ENCODE measurements at places on chromosomes 4 and X.
A peak's percentile ranks its signal among the peaks of the same experiment; 100 is the strongest.

GRCh38 chrX:32489125-32489524 is 722.2 kb downstream of the DMD start:
- no peaks in the 10 kb centered on the region for H3K4me1 ChIP-seq
- no peak overlapping the region for H3K4me3 ChIP-seq
- H3K27me3 ChIP-seq, result no peaks in the 10 kb centered on the region
- H3K27ac ChIP-seq, result no peak overlapping the region

DNA sequence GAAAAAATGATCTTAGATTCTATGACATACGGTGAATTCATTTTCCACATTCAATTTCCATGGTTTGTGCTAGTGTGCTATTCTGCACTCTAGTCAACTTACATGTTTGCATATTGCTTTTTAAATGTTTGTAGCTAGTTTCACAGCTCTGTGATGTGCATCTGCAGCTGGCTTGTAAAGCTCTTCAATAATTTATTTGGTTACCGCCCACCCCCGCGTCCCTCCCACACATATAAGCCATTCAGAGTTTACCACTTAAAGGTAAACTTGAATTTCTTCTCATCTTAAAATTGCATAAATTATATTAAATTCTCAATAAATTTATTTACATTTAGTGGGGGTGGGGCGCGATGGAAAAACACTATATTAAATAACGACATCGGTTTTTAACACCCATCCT is 291 bp upstream of the NBDY start:
- no peaks in the 10 kb centered on the region for H3K36me3 ChIP-seq
- peak overlapping the region; percentile 79 for H3K4me3 ChIP-seq

GRCh38 chr4:118348886-118349285 is 3.9 kb downstream of the PRSS12 start:
- H3K27ac ChIP-seq, result no peak overlapping the region
- no peaks in the 10 kb centered on the region for H3K36me3 ChIP-seq
- DNase-seq, result no peak
- no peak overlapping the region for H3K4me3 ChIP-seq
- H3K4me1 ChIP-seq, result peaks cover 19% of the 10 kb centered on the region

DNA sequence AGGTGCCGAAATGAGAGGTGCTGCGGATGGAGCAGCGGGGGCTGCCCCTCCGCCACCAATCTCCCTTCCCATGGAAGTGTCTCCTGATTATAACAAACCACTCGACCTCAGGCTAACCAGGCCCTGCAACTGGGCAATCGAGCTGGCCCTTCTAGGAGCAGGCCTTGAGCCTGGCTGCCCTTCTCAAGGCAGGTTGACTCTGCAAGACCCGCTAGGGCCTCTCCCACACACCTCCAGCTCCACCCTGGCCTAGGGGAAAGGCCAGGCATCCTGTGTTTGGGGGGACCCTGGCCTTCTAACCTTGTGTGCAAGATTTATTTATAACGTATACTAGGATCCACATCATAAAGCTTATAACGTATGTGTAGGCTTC is 3.7 kb upstream of the BCOR start:
- peaks cover 16% of the 10 kb centered on the region for H3K4me1 ChIP-seq
- no peaks in the 10 kb centered on the region for H3K27me3 ChIP-seq
- no peak for DNase-seq
- no peaks in the 10 kb centered on the region for H3K36me3 ChIP-seq
- peak overlapping the region; percentile 91 for H3K27ac ChIP-seq

DNA sequence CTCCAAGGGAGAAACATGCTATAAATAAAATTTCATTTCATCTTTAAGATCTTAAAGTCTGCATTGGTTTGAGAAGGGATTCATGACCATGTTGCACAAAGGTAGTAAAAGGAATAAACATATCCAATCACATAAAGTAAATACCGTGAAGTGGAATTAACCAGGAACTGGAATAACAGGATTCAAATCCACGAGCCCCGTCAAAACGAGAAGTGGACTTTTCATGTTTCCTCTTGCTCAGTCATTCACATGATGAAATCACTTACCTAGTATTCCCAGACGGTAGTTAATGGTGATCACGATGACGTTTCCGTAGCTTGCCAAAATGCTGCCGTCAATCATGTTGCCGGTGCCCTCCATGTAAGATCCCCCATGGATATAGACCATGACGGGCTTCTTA is 199.7 kb downstream of the NLGN4X start:
- no peak for DNase-seq
- no peaks in the 10 kb centered on the region for H3K27me3 ChIP-seq
- H3K36me3 ChIP-seq, result no peaks in the 10 kb centered on the region

- peak overlapping the region; percentile 89 for H3K27ac ChIP-seq
- H3K36me3 ChIP-seq, result no peaks in the 10 kb centered on the region
- peak overlapping the region; percentile 62 for H3K4me3 ChIP-seq
- peak; percentile 75 for DNase-seq
Observed at GRCh38 chr4:123555233-123555806, 158.7 kb downstream of the SPRY1 start.

DNA sequence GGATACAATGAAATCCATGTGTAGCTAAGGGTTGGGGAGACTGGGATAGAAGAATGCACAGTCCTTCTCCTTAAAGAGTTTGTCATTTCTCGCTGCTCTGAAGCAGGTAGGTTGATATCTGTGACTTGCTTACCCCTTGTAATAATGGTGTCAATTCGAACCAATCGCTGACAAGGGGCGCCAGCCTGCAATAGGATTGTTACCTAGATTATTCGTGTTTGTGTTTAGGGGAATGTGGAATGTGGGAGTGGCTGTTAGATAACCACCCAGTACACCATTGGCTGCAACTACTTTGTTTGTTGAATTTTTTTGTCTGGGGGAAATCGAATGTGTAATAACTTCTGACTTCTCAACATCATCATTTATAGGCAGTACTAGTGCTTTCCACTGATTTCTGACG is 141.6 kb downstream of the LARP7 start:
- DNase-seq, result no peak
- no peaks in the 10 kb centered on the region for H3K27me3 ChIP-seq
- no peaks in the 10 kb centered on the region for H3K4me1 ChIP-seq
- H3K36me3 ChIP-seq, result no peaks in the 10 kb centered on the region
- no peak overlapping the region for H3K4me3 ChIP-seq

GRCh38 chrX:105477351-105477750 is 256.9 kb upstream of the TEX13A start:
- no peak for DNase-seq
- H3K4me3 ChIP-seq, result no peak overlapping the region
- no peaks in the 10 kb centered on the region for H3K27me3 ChIP-seq
- no peak overlapping the region for H3K27ac ChIP-seq
- H3K36me3 ChIP-seq, result no peaks in the 10 kb centered on the region

- H3K27me3 ChIP-seq, result no peaks in the 10 kb centered on the region
- H3K4me3 ChIP-seq, result no peak overlapping the region
- H3K27ac ChIP-seq, result no peak overlapping the region
- DNase-seq, result no peak
Observed at GRCh38 chr4:122107680-122108079, 44.5 kb upstream of the BLTP1 start.

DNA sequence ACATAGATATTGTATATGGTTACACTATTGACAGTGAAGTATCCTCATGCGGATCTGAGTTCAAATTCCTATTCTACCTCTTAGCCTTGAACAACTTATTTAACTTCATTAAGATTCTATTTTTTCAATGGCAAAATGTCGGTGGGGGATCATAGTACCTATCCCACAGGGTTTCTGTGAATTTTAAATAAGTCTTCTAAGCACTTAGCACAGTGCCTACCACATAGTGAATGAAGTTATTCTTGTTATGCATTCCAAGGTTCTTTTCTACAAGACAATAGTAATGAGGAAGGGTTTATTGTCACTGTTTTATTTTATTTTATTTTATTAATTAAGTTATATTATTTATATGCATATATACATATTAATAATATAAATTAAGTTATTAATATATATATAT is 8.8 kb upstream of the ENAM start:
- no peaks in the 10 kb centered on the region for H3K4me1 ChIP-seq
- DNase-seq, result no peak
- H3K4me3 ChIP-seq, result no peak overlapping the region

DNA sequence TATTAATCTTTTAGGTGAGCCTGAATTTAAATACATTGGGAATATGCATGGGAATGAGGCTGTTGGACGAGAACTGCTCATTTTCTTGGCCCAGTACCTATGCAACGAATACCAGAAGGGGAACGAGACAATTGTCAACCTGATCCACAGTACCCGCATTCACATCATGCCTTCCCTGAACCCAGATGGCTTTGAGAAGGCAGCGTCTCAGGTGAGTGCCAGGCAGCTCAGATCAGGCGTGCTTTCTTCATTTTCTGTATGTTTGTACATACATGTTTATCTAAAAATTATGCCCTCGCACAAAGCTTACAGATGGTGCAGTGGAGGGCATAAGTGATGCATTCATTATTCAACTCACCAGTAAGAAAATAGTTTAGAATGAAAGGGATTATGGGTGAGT is 85.6 kb downstream of the CPE start:
- H3K27me3 ChIP-seq, result no peaks in the 10 kb centered on the region
- DNase-seq, result no peak
- peaks cover 17% of the 10 kb centered on the region for H3K4me1 ChIP-seq
- no peak overlapping the region for H3K27ac ChIP-seq
- peaks cover 5% of the 10 kb centered on the region for H3K36me3 ChIP-seq

- no peaks in the 10 kb centered on the region for H3K27me3 ChIP-seq
- H3K4me3 ChIP-seq, result no peak overlapping the region
- H3K27ac ChIP-seq, result no peak overlapping the region
- peaks cover 4% of the 10 kb centered on the region for H3K4me1 ChIP-seq
- DNase-seq, result no peak
Observed at GRCh38 chr4:152421576-152421975, 114.3 kb downstream of the FBXW7 start.

DNA sequence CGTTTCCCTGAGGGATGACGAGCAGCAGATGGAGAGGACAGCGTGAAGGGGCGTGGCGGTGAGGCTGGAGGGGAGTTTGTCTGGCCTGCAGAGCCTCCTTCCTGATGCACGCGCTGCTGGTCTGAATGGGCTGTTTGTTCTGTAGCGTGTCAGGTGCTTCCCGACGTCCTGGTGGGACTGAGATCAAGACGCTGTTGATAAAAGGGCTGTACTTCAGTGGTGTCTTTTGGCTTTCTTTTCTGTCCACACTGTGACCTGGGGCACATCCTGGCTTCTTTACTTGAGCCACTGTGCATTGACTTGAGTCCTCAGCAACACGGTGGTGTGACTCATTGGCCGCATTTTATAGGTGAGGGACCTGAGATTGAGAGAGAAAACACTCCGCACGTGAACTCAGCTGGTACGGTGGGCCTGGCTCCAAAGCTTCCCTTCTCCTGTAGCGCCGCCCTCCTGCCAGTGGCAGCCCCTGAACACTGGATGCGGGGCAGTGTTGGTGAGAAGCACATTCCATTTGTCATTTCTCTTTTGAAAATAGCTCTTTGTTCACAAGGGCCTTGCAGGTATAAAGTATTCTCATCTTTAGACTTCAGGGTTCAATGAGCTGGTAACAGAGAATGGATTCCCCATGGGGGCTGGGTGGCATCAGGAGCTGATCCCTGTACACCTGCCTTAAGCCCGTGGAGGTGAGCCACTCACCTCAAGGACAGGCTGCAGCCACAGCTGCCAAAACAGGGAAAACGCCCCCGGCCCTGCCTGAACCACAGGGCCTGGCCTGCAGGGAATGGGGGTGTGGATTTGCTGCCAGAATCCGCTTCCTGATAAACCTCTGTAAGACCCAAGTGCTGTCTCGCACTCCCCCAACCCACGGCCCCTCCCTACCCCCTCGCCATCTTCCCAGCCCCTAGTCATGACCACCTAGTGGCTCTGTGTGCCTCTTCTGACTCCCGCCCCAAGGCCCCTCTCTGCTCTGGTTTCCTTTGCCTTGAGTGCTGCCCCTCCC is 29.2 kb downstream of the NSG1 start:
- no peak for DNase-seq
- H3K27me3 ChIP-seq, result no peaks in the 10 kb centered on the region
- no peaks in the 10 kb centered on the region for H3K4me1 ChIP-seq
- H3K27ac ChIP-seq, result no peak overlapping the region
- H3K4me3 ChIP-seq, result no peak overlapping the region
- H3K36me3 ChIP-seq, result peaks cover 31% of the 10 kb centered on the region

DNA sequence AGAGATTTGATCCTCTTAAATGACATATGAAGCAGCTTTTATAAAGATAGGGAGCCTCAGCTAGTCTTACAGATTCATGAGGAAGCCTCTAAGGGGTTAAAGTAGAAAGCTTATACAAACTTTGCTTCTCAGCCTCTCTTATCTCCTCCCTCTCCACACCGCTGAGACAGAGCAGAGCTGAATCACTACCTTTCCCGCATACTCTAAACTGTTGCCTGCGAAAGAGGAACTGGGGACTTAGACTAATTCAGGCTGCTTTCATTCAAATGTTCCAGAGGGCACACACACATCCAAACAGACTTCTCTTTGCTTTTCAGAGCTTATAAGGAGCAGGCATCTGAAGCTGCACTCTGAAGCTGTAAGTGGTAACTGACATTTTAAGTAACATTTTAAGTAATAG is at the start of gene SERTM2:
Gene SERTM2, plus strand, starts transcription at position 169 of the 400 bp plus-strand sequence. CDS start 7,213 bp downstream, outside the sequence.
- no peak within 1 kb of the TSS for H3K4me3 ChIP-seq
- H3K36me3 ChIP-seq, result no peaks in the 10 kb centered on the region
- no peaks in the 10 kb centered on the region for H3K4me1 ChIP-seq
- no peaks in the 10 kb centered on the region for H3K27me3 ChIP-seq
- no peak within 1 kb of the TSS for H3K27ac ChIP-seq

DNA sequence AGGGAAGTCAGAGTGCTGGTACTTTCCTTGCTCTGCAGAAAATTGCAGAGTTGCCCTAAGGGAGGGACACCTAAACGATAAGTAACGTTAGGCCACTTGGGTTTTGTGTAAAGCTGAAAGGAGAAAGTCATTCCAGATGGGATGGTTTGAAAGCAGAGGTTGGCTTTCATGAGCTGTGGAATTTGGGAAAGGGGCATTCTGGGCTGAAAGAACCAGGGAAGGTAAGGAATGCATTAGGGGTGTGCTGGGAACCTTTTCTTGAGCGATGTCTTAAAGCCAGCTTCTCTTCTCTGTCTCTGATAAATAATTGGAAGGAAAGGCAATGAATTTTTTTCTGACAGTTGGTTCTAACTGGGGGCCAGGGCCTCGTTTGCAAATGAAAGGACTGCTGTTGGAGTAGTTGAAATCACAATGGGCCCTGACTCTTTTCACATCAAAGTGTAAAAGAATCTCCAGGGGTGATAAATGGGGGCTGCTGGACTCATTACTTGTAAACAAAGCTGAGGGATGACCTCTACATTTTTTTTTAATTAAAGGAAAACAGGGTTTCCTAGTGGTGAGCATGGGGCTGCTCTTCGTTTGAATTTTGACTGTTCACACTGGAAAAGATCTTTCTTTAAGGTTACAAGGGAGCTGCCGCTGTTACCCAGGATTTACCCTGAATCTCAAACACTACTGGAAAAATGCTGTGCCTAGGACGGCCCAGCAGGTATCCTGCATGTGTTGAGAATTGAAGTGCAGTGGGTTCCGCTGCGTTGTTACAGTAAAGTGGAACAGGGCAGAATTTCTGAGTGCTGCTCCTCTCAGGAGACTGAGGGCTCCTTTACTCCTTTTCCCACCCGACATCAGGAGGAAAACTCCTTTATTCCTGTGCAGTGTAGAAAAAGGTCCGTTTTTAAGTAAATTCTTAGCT is 25.0 kb downstream of the AFF1 start:
- peaks cover 34% of the 10 kb centered on the region for H3K4me1 ChIP-seq
- no peak overlapping the region for H3K27ac ChIP-seq
- no peaks in the 10 kb centered on the region for H3K36me3 ChIP-seq

- H3K36me3 ChIP-seq, result no peaks in the 10 kb centered on the region
- no peak overlapping the region for H3K27ac ChIP-seq
- peaks cover 15% of the 10 kb centered on the region for H3K4me1 ChIP-seq
Observed at GRCh38 chr4:52057196-52057595, 6.1 kb downstream of the SPATA18 start.
